ENCODE measurements at places on chromosomes 4 and X.

- no peak for DNase-seq
Measured at GRCh38 chr4:121277194-121278105, 103.4 kb downstream of the QRFPR start.

- peak; percentile 25 for DNase-seq
Measured at GRCh38 chrX:153726286-153727122, 1.8 kb downstream of the ABCD1 start.

- no peak for DNase-seq
Measured at GRCh38 chrX:132602701-132603100, 113.9 kb upstream of the MBNL3 start.

GRCh38 chrX:19563746-19564145 is 48.4 kb upstream of the MAP3K15 start:
- DNase-seq, result no peak

GRCh38 chr4:172207258-172207657 is 394.1 kb downstream of the GALNTL6 start:
- no peak for DNase-seq

- DNase-seq, result no peak
Measured at GRCh38 chr4:24836661-24837242, 41.4 kb downstream of the SOD3 start.

DNA sequence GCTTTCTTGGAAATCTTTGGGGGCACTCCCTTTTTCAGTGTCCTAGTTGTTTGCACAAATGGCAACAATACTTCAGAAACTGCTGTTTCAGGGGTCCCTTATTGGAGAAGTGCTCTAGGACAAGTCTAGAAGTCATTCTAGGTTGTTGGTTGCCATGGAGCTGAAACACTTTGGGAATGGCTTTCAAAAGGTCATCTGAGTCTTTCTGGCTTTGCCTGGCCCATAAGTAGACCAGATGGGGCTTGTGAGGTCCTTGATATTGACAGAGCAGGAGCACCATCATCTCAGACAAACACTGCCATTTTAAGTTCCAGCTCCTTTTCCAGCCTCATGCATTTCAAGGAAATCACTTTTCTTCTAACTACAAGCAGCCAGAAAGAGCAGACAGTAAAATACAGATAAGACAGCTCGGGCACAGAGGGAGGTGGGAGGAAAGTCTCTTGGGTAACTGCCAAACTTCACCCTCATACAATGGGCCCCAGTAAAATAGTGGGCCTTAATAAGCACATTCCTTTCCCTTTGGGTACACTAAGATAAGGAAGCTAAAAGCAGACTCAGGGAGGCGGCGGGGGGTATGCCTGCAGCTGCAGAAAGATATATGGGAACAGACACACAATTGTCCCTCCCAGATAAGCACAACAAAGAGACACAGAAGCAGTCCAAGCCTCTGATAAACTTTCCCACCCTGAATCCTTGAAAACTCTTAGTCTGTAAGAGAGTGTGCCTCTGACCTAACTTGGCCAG is 8.5 kb upstream of the NXF3 start:
- no peak for DNase-seq

DNA sequence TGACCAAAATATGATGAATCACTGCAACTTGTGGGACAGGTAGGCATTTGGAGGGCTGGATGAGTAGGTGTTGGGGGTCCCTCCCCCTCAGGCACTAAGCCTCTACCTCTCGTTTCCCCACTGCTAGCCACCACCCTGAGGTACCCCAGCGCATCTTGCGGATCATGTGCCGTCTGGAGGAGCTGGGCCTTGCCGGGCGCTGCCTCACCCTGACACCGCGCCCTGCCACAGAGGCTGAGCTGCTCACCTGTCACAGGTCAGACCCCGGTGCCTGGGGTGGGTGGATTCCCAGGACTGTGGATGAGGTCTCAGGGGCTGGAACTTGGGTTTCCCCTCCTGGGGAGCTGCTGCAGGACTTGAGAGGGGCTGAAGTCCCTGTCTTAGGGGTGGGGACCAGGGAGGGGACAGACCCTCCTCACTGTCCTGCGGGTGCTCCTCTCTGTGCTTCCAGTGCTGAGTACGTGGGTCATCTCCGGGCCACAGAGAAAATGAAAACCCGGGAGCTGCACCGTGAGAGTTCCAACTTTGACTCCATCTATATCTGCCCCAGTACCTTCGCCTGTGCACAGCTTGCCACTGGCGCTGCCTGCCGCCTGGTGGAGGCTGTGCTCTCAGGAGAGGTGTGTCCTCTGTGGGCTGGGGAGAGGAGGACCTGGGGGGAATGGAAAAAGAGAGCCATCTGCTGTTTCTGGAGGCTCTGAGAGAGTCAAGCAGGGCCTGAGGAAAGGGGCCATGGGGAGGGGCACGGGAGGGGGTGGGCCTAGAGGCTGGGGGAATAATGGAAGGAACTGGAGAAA is 10.1 kb upstream of the ERAS start:
- DNase-seq, result no peak

GRCh38 chr4:26215725-26216124 is 105.1 kb upstream of the RBPJ start:
- no peak for DNase-seq

GRCh38 chrX:55731826-55732225 is 14.3 kb downstream of the RRAGB start:
- DNase-seq, result no peak

- DNase-seq, result no peak
Measured at GRCh38 chr4:142960867-142961644, 115.0 kb upstream of the INPP4B start.

DNA sequence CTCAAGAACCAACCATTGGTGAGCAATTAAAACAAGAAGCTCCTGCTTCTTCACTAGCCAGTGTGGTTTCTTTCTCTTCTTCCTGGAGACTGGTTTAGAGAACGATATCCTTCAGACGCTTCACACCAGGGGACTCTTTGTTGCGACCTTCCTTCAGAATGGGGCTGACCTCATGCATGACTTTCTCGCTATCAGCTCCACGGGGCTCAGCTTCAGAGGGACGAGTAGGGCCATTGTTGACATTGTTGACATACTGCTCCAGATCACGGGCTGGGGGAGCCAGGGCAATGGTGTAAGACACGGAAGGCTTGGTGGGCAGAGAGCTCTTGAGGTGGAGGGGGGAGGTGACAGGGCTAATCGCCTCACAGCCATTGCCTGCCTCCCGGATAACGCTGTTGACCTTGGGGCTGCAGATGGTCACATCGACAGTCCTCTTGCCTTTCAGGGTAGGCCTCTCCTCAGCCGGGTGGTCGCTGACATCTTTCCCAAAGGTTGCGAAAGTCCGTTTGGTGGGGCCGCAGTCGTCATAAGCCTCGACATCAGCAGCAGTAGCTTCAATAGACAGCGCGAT is 113.8 kb downstream of the PCDH19 start:
- no peak for DNase-seq

GRCh38 chrX:69197690-69198089 is 32.4 kb upstream of the PJA1 start:
- no peak for DNase-seq

All from AG10803 (cell line).